ENCODE measurements at places on chromosomes 1 and 21.
A peak's percentile ranks its signal among the peaks of the same experiment; 100 is the strongest.

- no peak for DNase-seq
Measured at GRCh38 chr1:179661018-179661417, 69.4 kb downstream of the TDRD5 start.

GRCh38 chr1:204098683-204099082, 25.8 kb downstream of the SOX13 start:
- peak; percentile 52 for DNase-seq

GRCh38 chr1:205506409-205507200, 2.1 kb downstream of the CDK18 start:
- no peak for DNase-seq

DNA sequence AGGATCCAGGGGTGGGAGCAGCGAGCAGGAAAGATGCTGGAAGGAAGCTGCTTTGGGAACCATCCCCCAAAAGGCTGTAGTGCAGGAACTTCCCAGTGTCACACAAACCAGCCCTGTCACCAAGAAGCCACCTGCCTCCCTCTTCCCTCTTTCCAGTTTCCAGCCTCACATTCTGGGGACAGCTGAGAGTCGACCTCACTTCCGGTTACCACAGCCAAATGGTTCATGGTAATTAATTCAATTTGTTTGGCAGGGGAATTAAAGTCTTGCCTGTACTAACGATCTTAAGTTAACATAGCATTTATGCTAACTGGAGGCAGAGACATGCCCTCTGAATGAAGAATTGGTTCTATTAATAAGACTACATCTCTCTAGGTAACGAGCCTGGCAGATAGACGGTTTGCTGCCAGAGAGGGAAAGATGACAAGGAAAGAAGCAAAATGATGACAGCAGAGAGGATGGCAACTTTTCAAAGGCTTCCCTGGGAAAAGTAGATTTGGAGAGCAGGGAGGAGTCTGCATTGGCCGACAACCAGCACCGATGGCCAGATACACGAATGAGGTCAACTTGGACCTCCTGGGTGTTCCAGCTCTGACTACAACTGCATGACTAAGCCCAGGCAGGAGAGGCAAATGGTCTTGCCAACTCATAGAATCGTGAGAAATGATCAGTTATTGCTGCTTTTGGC, 64.1 kb downstream of the TMCO4 start:
- no peak for DNase-seq

DNA sequence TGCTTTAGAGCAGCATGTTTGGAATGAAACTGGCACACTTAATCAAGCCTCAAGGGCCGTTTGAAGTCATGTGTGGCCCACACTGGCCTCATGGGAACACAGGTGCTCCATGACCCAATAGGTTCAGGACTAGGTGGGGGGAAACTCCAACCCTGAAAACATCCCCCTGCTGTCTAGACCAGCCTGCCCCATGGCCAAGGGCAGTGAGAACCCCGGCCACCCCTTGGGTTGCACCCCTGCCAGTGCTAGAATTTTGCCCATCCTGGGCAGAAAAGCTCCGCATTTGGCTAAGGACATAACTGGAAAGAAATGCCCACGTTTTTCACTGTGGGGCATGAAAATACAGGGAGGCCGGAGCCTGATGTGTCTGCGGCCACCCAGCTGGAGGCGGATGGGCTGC, 6.1 kb upstream of the PTGER3 start:
- DNase-seq, result no peak

DNA sequence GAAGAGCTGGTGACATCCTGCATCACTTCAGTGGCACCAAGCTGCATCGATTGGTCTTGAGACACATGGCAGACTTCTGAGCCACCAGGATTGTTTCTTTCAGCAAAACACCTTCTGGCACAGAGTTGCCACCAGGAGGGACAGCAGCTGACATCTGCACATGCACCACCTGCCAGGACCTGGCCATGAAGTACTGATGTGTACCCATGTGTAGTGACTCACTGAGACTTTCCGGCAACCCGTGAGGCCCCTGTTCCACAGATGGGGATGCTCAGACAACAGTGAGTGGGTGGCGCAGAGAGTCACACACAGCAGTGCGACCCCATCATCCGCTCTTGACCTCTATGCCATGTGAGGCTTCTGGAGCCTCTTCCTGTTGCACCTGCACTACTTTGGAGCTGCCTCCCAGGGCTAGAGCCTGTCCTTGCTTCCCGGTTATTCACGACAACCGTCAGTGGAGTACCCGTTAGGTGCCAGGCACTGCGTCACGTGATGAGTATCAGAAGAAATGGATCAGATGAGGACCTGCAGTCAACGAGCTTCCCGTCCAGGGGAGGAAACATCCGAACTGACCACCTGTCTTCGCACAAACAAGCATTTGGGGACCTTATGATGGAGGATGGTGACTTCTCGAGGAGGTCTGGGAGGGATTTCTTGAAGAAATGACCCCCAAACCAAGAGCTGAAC, 80.5 kb upstream of the VAMP3 start:
- no peak for DNase-seq

DNA sequence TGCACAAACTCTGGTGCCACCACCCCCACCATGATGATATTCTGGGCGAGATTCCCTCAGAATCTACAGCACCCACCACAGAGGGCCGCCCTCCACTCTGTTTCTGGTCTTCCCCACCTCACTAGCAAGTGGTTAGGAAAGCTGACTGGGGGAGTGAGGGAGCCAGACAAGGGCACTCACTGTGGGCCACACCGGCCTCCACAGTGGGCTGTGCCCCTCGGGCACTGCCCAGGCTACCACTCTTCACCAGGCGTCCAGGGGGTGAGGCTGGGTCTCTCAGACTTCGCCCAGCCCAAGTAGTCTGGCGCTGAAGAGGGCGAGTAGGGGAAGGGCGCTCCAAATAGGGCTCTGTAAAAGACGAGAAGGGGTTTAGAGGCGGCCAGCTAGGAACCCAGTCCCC, 11.2 kb upstream of the GATAD2B start:
- DNase-seq, result no peak

DNA sequence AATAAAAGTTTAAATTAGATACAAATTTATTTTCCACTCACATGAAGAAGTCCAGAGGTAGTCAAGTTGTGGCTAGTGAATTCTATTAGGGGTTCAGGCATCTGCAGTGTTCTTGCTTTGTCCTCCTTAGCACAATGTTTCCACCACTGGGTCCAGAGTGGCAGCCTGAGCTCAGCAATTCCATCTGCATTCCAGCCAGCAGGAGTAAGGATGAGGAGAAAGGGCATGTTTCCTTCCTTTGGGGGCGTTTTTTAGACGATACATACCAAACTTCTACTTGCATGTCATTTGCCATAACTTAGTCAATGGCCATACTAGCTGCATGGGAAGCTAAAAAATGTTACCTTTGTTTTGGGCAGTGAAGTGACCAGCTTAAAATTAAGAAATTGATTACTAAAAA, 98.5 kb upstream of the VANGL1 start:
- no peak for DNase-seq

DNA sequence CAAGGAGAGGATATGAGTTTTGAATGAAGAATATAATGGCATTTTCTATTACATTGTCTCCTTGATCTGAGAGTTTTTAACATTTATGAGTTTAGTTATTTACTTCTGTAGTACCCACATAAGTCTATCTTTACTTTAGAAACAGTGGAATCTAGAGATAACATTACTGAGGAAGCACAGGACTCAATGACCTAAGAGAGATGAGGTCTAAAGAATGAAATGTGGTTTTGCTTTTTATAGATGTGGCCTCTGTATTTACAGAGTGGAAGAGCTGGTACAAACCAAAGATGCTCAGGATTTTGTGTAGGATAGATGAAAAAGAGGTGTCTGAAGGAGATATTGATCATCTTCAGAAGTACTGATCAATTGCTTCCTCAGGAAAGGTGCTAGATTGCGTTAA, 177.3 kb downstream of the KCTD3 start:
- DNase-seq, result no peak

GRCh38 chr1:225343618-225344017, 84.2 kb downstream of the LBR start:
- DNase-seq, result no peak

- DNase-seq, result no peak
Measured at GRCh38 chr1:33841494-33841893, 22.4 kb upstream of the HMGB4 start.

- DNase-seq, result no peak
Measured at GRCh38 chr1:222048094-222048595, 306.3 kb upstream of the DUSP10 start.

DNA sequence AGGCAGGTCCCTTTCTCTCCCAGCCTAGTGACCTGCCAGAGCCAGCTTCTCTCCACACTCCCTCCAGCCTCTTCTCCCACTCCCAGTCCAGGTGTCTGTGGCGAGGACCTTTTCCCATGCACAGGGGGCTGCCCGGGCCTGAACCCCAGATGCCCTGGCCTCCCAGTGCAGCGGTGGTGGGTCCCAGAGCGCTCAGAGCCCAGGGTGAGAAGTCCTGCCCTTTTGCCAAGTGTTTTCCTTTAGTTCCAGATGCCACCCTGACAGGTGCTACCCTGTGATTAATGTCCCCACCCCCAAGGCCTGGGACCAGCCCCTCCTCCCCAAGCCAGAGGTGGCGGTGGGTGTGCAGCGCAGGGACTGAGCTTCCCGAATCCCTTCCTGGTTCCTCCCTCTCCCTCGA, 90.4 kb downstream of the PAX7 start:
- DNase-seq, result no peak

DNA sequence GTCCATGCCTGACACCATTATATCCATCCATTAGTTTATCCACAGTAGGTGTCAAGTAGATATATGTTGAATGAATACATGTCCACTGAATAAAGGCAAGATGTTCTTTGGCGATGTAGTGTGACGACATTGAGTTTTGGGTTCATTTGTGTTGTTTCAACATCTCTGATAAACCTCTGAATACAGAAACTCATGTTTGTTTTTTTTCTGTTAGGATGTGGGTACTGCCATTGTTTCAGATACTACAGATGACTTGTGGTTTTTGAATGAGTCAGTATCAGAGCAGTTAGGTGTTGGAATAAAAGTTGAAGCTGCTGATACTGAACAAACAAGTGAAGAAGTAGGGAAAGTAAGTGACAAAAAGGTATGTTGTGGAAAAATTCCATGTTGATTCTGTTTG, 28.1 kb downstream of the MDM4 start:
- DNase-seq, result no peak

- DNase-seq, result no peak
Measured at GRCh38 chr1:20491866-20492265, 5.9 kb upstream of the CAMK2N1 start.

DNA sequence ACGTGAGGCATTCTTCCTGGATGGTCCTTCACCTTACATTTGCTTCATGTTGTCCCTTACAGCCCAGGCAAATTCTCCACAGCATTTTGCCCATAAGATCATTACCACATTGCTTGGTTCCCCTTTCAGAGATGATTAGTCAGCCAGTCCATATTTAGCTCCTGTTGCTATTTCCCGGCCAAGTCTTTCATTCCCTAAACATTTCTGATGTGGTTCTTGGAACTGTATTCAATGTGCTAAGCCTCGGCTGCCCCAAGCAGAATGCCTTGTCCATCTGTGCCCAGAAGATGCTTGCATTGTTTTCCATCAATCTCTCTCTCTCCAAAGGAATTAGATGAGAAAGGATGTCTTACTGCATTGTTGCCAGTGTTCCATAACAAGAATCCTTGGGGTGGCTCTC, 420.9 kb upstream of the CAMK1G start:
- no peak for DNase-seq

- DNase-seq, result no peak
Measured at GRCh38 chr21:14876524-14876840, 188.3 kb downstream of the NRIP1 start.

GRCh38 chr1:47213230-47213963, 18.6 kb downstream of the TAL1 start:
- DNase-seq, result no peak

GRCh38 chr1:231236208-231236591, 4.8 kb upstream of the GNPAT start:
- DNase-seq, result no peak

GRCh38 chr1:2546515-2547209, 9.5 kb upstream of the TNFRSF14 start:
- DNase-seq, result peak; percentile 73

GRCh38 chr1:14543191-14543840, 55.2 kb upstream of the KAZN start:
- no peak for DNase-seq
